ENCODE measurements at places on chromosomes 11 and 22. TPM values are rescaled to one million over a fixed set of nuclear protein-coding genes. Genes with fewer than 3 reads are reported as not detected.
A peak's percentile ranks its signal among the peaks of the same experiment; 100 is the strongest.

DNA sequence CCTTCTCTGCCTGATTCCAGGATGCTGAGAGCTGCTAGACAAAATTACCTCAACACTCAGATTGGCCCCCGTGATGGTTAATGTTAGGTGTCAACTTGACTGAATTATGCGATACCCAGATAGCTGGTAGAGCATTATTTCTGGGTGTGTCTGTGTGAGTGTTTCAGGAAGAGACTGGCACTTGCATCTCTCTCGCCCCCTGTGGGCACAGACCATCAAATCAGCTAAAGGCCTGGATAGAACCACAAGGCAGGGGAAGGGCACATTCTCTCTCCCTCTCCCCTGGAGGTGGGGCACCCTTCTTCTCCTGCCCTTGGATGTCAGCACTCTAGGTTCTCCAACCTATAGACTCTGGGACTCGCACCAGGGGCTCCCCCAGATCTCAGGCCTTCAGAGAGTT is 79.7 kb downstream of the KIRREL3 start:
- H3K4me3 ChIP-seq: no peak overlapping the region
- no peak for DNase-seq
- no peak overlapping the region for H3K27ac ChIP-seq

DNA sequence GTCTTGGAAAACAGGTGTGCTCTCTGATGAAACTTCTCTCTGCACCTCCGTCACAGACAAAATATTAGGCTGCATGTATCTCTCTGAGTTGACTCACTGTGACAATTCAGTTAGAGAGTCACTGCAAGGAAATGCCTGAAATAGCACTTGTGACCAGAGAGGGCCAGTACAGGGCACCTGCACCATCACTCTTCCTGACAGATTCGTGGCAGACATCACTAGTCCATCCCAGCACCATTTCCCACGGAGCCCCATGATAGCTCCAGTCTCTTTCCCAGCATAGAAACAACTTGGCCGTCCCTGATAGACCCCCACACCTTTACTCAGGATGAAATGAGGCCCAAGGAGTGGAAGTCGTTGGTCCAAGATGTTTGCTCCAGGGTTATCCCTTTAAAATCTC is 73.3 kb upstream of the ISX start:
- no peak overlapping the region for H3K27ac ChIP-seq
- no peaks in the 10 kb centered on the region for H3K4me1 ChIP-seq
- H3K4me3 ChIP-seq: no peak overlapping the region
- no peaks in the 10 kb centered on the region for H3K27me3 ChIP-seq

- no peak overlapping the region for H3K4me3 ChIP-seq
- H3K27me3 ChIP-seq: no peaks in the 10 kb centered on the region
- no peak overlapping the region for H3K27ac ChIP-seq
- no peaks in the 10 kb centered on the region for H3K4me1 ChIP-seq
Measured at GRCh38 chr11:129365816-129366215, 9.8 kb upstream of the BARX2 start.

- H3K27ac ChIP-seq: no peak overlapping the region
- DNase-seq: peak; percentile 34
- H3K4me3 ChIP-seq: no peak overlapping the region
Measured at GRCh38 chr11:11010624-11011127, 152.8 kb upstream of the ZBED5 start.

- H3K27ac ChIP-seq: no peak overlapping the region
- no peaks in the 10 kb centered on the region for H3K36me3 ChIP-seq
- H3K27me3 ChIP-seq: no peaks in the 10 kb centered on the region
- H3K4me1 ChIP-seq: no peaks in the 10 kb centered on the region
- no peak overlapping the region for H3K4me3 ChIP-seq
Measured at GRCh38 chr11:110059706-110060463, 33.3 kb upstream of the ZC3H12C start.

DNA sequence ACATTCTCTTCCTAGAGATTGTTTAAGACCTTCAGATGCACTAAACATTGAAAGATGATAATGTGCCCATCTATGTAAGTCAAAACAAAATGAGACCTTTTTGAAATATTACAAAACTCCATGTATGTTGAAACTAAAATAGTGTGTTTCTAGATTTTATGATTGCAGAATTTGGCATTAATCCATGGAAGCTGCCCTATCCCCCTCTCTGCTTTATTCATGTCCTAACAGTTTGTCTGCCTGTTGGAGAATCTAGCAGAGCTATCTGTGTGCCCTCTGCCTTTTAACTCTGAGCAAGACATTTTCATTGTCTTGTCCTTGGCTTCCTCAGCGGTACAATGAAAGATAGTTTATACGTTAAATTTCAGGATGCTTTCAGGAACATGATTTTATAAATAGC is 105.5 kb downstream of the FAT3 start:
- H3K36me3 ChIP-seq: no peaks in the 10 kb centered on the region
- H3K27me3 ChIP-seq: no peaks in the 10 kb centered on the region
- H3K4me3 ChIP-seq: no peak overlapping the region
- no peaks in the 10 kb centered on the region for H3K4me1 ChIP-seq

- H3K27ac ChIP-seq: no peak overlapping the region
- no peaks in the 10 kb centered on the region for H3K36me3 ChIP-seq
- no peak overlapping the region for H3K4me3 ChIP-seq
Measured at GRCh38 chr11:112200252-112200651, 24.9 kb downstream of the BCO2 start.

GRCh38 chr11:32259641-32260081 is 168.8 kb downstream of the RCN1 start:
- DNase-seq: no peak
- H3K27me3 ChIP-seq: no peaks in the 10 kb centered on the region
- no peaks in the 10 kb centered on the region for H3K36me3 ChIP-seq
- no peak overlapping the region for H3K4me3 ChIP-seq
- H3K4me1 ChIP-seq: no peaks in the 10 kb centered on the region

DNA sequence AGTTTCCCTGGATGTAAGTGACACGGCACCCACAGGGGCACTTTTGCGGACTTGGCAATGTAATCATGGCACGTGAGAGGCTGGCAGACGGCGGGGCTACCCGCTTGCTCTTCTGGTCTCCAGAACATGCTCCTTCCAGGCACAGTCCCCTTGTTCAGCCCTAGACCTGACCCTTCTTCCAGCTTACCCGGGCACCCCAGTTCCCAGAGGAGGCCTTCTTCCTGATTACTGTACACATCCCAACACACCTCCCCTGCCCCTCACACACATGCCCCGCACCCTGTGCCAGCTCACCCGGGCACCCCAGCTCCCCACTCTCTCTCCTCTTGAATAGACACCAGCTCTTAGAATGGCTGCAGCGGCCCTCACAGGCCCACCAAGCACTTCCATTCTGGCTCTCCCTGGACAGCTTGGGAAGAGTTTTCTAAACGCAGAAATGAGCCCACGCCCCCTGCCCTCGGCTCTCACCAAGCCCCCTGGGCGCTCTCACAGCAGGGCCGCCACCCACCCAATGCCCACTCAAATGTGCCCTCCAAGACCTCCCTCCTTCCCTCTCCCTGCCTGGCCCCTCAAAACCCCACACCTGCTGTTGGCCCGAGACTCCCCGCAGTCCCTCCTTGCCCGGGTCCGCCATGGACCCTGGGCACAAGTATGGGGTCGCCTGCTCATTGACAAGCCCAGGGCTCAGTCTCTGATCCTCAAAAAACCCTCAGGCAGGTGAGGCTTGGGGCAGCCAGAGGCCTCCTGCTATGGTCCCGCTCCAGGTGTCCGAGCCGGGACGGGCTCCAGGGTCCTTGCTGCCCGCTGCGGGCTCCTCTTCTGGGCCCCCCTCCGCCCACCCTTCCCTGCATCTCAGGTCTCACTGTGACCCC is 88.5 kb downstream of the WNT7B start:
- H3K36me3 ChIP-seq: no peaks in the 10 kb centered on the region
- peaks cover 4% of the 10 kb centered on the region for H3K27me3 ChIP-seq
- H3K27ac ChIP-seq: no peak overlapping the region

- no peak overlapping the region for H3K4me3 ChIP-seq
- no peaks in the 10 kb centered on the region for H3K4me1 ChIP-seq
- DNase-seq: peak; percentile 49
- no peak overlapping the region for H3K27ac ChIP-seq
- no peaks in the 10 kb centered on the region for H3K36me3 ChIP-seq
Measured at GRCh38 chr22:25081409-25081824, 118.2 kb upstream of the CRYBB3 start.

DNA sequence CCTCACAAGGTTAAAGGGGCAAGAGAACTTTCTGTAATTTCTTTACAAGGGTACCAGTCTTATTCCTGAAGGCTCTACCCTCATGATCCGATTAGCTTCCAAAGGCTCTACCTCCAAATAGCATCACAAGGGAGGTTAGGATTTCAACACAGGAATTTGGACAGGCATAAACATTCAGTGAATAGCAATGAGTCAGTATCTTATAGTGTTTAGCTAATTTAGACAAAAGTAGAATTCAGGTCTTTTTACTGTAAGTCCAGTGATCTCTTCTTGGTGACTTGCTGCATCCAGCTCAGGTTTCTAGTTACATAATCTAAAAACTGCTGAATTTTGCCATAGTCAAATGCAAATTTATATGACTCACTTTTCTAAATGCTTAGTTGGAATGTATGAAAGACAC is 1995.6 kb upstream of the RAG2 start:
- no peaks in the 10 kb centered on the region for H3K4me1 ChIP-seq
- no peak overlapping the region for H3K27ac ChIP-seq
- DNase-seq: no peak
- no peaks in the 10 kb centered on the region for H3K27me3 ChIP-seq

DNA sequence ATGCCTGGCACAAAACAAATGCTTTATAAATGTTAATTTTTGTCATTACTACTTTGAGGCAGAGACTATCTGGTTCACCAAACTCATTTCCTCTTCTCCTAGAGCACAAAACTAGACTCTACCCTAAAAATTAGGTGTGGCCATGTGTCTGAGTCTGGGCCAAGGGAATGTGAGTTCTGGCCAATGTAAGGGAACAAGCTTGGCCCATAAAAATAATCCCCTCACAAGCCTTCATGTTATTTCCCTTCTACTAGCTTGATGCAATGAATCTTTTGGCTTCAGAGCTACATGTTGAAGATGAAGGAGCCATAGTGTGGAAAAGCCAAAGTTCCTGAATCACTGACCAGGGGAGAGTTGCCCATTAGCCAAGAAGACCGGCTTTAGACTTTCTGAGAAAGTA is 406.5 kb upstream of the CCDC90B start:
- no peaks in the 10 kb centered on the region for H3K4me1 ChIP-seq
- H3K36me3 ChIP-seq: no peaks in the 10 kb centered on the region
- no peaks in the 10 kb centered on the region for H3K27me3 ChIP-seq
- no peak for DNase-seq

GRCh38 chr11:117045956-117046355 is 52.3 kb downstream of the SIK3 start:
- no peaks in the 10 kb centered on the region for H3K36me3 ChIP-seq
- no peak for DNase-seq
- no peak overlapping the region for H3K4me3 ChIP-seq
- no peaks in the 10 kb centered on the region for H3K27me3 ChIP-seq
- H3K27ac ChIP-seq: no peak overlapping the region
- no peaks in the 10 kb centered on the region for H3K4me1 ChIP-seq

DNA sequence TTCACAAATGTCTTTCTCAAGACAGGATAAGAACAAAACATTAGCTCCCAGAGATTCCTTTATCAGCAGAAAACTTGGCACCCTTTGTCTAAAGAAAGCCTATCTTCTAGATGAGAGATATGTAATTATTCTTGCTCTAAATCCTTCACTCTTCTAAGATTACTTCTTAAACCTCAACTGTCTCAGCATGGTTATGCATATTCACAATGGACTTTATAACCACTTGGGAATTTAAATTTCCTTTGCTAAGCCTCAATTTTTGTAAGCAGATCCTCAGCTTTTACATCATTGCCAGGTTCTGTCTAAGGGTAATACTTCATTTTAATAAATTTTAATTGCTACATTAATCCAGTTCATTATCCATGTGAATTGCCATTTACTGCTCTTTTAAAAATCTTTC is 433.6 kb upstream of the DDI1 start:
- H3K27me3 ChIP-seq: no peaks in the 10 kb centered on the region
- H3K4me3 ChIP-seq: no peak overlapping the region
- H3K27ac ChIP-seq: no peak overlapping the region
- H3K4me1 ChIP-seq: no peaks in the 10 kb centered on the region
- no peak for DNase-seq
- H3K36me3 ChIP-seq: no peaks in the 10 kb centered on the region

GRCh38 chr11:134242376-134242775 is 10.8 kb downstream of the THYN1 start:
- H3K36me3 ChIP-seq: peaks cover 5% of the 10 kb centered on the region
- H3K27ac ChIP-seq: no peak overlapping the region
- DNase-seq: no peak
- no peak overlapping the region for H3K4me3 ChIP-seq
- H3K27me3 ChIP-seq: no peaks in the 10 kb centered on the region

DNA sequence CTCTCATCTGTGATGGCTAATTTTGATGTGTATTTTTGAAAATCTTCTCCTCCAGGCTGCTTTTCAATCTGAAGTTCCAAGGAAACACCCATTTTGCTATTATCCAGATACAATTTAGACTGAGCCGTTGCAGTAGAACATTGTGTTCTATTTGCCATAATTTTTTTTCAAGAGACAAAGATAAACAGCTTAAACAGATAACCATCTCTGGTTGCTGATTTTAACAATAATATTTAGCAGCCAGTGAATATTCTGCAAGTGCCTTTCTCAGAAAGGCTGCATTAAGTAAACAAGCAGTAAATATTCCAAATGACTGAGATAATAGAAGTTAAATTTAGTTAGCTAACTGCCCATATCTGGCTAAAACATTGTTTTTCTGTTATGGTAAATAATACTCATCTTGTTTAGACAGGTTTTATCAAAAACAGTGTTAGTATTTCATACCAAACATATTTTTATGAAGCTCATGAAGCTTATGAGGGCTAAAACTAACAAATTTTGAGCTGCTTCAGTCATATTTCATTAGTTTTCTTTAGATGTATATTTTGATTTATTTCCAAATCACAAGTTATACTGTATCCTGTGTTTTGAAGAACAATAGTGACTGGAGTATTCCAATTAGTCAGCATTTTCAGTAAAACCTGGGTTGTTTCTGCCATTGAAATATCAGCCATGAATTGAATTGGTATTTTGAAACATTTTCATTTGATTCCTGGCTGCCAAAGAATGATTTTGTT is 206.7 kb downstream of the SBF2 start:
- H3K4me3 ChIP-seq: no peak overlapping the region
- no peaks in the 10 kb centered on the region for H3K4me1 ChIP-seq
- no peak overlapping the region for H3K27ac ChIP-seq
- H3K27me3 ChIP-seq: no peaks in the 10 kb centered on the region

GRCh38 chr11:44531116-44531504 is 34.4 kb upstream of the CD82 start:
- no peaks in the 10 kb centered on the region for H3K4me1 ChIP-seq
- DNase-seq: no peak
- H3K27ac ChIP-seq: no peak overlapping the region
- H3K4me3 ChIP-seq: no peak overlapping the region
- H3K27me3 ChIP-seq: no peaks in the 10 kb centered on the region

APLNR gene
- total RNA-seq: 7.1 TPM

CCS gene
- 41.4 TPM for total RNA-seq

ZC3H12C gene
- 9.2 TPM for total RNA-seq

MMP8 gene
- total RNA-seq: not detected

OR10A4 gene
- not detected for total RNA-seq

PATE2 gene
- not detected for total RNA-seq

KCNQ1 gene
- 55.8 TPM for total RNA-seq

All from colonic mucosa (tissue), 4 donors.